ENCODE measurements at places on chromosomes 2 and 18. TPM values are rescaled to one million over a fixed set of nuclear protein-coding genes. Genes with fewer than 3 reads are reported as not detected.

The ITPRIPL1 gene
- total RNA-seq, result 0.20 TPM

The ST8SIA5 gene
- 0.23 TPM for total RNA-seq

The NT5C1B gene
- total RNA-seq, result not detected

The COL4A4 gene
- 2.1 TPM for total RNA-seq

The C2orf92 gene
- total RNA-seq, result 11.7 TPM

The ERICH2 gene
- total RNA-seq, result 1.5 TPM

The CYBRD1 gene
- total RNA-seq, result 12.5 TPM

The FER1L5 gene
- total RNA-seq, result 0.10 TPM

The NAT8 gene
- 26.3 TPM for total RNA-seq

The RTKN gene
- 114 TPM for total RNA-seq

The SCN9A gene
- total RNA-seq, result 2.2 TPM

The PSTPIP2 gene
- 3.9 TPM for total RNA-seq

The GAREM2 gene
- 0.15 TPM for total RNA-seq

The EML6 gene
- 1.6 TPM for total RNA-seq

The POTEJ gene
- total RNA-seq, result not detected

The REG1B gene
- 4.9 TPM for total RNA-seq

The PLEKHH2 gene
- total RNA-seq, result 1.6 TPM

The GALNT5 gene
- 0.15 TPM for total RNA-seq

The ASB18 gene
- not detected for total RNA-seq

The EPB41L5 gene
- total RNA-seq, result 50.5 TPM

The ELOA2 gene
- not detected for total RNA-seq

The COL4A3 gene
- 0.55 TPM for total RNA-seq

The ALPP gene
- total RNA-seq, result 0.20 TPM

The ICA1L gene
- 0.63 TPM for total RNA-seq

The ALLC gene
- 0.20 TPM for total RNA-seq

The AKAIN1 gene
- 0.88 TPM for total RNA-seq

The GPR155 gene
- 9.3 TPM for total RNA-seq

The CDH20 gene
- total RNA-seq, result not detected

The LIMS1 gene
- total RNA-seq, result 18.1 TPM

The SCYGR5 gene
- total RNA-seq, result not detected

Measured in left lobe of liver (tissue), 2 donors.